ENCODE measurements at places on chromosomes 5 and 9. TPM values are rescaled to one million over a fixed set of nuclear protein-coding genes. Genes with fewer than 3 reads are reported as not detected.

- ATAC-seq, result peak; percentile 18
Observed at GRCh38 chr5:142119051-142119625, 10.6 kb downstream of the NDFIP1 start.

GRCh38 chr9:127658428-127658827 lies 46.4 kb downstream of the STXBP1 start:
- ATAC-seq, result no peak

The TAF11L13 gene
- not detected for total RNA-seq

The HARS2 gene
- total RNA-seq, result 30.2 TPM

DNA sequence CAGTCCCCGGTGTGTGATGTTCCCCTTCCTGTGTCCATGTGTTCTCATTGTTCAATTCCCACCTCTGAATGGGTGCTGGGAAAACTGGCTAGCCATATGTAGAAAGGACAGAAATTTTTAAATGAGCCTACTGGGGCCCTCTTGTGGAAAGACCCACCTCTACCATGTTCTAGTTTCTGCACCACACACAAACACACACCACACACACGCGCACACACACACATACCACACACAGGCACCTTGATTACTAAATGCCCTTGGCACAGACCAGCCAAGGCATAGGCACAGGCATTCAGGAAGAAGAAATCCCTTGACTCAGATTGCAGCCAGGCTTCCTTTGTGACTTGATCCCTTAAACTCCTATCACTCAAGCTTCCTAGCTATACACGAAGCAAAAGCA lies 60.5 kb downstream of the SIL1 start:
- ATAC-seq, result no peak

DNA sequence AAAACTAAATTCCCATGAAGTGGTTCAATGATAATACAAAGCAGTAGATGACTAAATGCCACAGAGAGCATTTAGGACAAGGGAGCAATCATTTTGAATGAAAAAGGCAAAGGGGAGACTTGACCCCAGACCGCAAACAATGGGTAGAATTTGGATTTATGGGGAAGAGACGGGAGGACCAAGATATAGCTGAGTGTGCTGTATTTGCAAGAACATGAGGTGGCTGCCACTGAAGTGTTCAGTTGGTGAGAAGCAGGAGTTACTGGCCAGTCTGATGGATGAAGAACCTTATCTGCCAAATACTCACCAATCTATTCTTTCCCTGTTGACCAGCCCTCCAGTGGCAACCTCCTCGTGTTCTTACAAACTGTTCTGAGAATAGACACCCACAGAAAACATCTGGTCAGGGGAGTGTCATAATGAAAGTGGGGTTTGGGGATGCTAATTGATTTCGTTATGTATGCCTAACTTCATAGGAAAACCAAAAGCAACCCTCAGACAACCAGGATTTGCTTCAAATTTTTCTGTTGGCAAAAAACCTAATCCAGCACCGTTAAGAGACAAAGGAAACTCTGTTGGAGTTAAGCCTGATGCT lies 19.8 kb downstream of the TDRD7 start:
- peak; percentile 69 for ATAC-seq

- peak; percentile 72 for ATAC-seq
Observed at GRCh38 chr9:128192601-128193371, 1.4 kb upstream of the CIZ1 start.

- no peak for ATAC-seq
Observed at GRCh38 chr9:78297672-78297961, 692 bp downstream of the PSAT1 start.

The EIF4E1B gene
- total RNA-seq, result not detected

The SLC6A7 gene
- not detected for total RNA-seq

DNA sequence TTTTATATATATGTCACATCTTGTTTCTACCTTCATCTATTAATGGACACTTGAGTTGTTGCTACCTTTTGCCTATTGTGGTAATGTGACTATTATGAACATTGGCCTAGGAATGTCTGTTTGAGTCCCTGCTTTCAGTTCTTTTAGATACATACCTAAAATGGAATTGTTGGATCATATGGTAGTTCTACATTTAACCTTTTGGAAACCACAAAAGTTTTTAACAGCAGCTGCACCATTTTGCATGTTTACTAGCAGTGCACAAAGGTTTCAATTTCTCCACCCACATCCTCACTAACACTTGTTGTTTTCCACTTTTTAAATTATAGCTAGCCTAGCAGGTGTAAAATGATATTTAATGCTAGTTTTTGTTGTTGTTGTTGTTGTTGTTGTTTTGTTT lies 88.4 kb downstream of the GALNT10 start:
- peak; percentile 68 for ATAC-seq

The ENHO gene
- total RNA-seq, result not detected

GRCh38 chr5:138706655-138707480 lies 46.4 kb upstream of the CTNNA1 start:
- ATAC-seq, result no peak

DNA sequence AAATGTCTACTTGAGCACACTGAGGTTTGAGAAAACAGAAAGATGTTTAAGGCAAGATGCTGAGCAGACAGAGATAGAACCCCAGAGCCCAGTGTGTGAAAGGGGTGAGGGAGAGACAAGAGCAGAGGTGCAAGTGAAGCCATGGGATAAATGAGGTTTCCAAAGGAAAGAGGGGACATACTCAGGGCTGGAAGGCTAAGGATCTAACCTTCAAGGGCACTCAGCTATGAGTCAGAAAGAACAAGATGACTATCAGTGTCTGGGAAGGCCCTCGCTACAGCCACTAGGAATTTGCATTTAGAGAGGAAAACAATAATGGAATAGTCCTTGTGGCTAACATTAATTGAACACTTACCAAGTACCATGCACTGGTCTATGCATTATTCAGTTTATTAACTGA lies 113.7 kb downstream of the HTR4 start:
- no peak for ATAC-seq

DNA sequence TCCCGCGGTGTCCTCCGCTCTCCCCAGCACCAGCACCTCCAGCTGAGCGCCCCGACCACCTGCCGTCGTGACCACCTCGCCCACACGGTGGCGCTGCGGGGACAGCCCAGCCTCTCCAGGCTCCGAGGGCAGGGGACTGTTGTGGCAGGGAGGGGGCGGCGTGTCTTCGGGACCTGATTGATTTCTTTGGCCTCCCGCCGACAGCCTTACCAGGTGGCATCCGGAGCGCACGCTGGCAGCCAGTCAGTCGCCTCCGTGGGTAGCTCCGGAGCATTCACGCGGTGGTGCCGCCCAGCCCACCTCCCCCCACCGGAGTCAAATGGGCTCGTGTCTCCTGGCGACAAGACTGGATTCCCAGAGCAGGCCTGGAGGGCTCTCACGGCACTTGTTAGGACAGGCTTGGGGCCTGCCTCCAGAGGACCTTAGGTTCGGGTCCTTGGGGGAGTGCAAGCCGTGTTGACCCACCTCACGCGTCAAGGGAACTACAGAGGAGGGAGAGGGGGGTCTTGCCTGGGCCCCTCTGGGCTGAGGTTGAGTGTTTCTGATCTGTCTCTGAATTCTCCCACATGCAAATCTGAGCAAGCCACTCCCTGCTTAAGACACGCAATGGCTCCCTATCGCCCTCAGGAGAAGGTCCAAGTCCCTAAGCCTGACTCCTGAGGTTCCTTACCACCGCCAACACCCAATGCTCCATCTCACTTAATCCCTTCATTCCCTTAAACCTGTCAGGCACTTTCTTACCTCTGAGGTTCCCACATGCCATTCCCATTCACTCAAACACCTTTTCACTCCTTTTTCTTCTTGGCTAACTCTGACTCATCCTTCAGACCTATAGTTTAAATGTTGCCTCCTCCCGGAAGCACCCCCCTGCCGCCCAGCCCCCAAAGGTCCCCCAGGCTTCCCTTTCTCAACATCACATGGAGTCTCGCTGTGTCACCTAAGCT lies 51.2 kb upstream of the GGTA1 start:
- ATAC-seq, result peak; percentile 75

DNA sequence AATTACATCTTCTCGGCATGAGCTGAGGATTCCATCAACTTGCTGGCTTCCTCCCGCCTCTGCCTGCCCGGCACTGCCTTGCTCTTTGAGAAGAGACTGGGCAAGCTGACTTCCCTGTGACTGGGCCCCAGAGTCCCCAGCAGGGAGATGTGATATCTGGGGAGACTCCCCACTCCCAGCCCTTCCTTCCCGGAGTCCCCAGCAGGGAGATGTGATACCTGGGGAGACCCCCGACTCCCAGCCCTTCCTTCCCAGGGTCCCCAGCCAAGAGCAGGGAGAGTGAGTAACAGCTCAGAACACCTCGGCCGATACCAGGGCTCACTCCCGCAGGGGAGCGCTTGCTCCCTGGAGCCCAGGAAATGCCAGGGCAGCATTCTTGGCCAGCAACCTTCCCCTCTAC lies 90.1 kb upstream of the NEURL1B start:
- no peak for ATAC-seq

DNA sequence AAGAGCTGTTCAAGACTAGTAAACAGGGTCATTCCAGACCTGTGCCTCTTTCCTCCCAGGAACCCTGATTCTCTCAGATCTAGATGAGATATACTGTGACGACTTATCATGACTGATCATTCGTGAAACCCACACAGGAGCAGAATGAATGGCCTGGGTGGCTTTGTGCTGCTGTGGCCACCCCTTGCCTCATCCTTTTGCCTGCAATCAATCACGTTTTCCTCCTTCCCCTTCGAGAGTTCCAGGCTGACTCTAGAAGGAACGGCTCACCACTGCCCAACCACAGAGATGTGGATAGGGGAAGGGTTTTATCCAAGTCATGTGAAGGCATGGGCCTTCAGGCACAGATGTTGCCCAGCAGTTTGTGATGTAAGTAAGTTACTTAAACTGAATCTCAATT lies 5.8 kb downstream of the ANXA6 start:
- ATAC-seq, result peak; percentile 75

DNA sequence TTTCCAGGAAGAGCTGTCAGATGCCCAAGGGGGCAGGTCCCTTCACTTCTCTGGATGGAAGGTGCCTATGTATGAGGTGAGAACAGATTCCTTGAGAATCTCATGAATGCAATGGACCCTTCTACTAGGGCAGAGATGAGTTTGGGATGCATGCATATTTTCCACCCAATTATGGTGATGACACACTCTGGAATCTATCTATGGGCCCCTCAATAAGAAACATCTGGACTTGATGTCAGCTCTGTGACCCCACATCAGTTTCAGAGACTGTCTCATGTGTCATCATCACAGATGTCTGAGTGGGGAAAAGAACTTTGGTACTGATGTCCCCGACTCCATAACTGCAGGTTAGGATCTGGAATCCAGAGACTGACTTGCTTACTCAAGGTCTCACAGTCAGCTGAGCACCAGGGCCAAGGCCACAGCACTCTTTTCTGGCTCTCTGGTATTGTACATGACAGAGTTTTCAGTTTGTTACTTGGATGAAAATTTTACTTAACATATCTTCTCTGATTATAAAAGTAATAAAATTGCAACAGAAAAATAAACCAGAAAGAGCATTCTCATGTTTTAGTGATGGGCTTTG lies 177.0 kb downstream of the DCP2 start:
- no peak for ATAC-seq

DNA sequence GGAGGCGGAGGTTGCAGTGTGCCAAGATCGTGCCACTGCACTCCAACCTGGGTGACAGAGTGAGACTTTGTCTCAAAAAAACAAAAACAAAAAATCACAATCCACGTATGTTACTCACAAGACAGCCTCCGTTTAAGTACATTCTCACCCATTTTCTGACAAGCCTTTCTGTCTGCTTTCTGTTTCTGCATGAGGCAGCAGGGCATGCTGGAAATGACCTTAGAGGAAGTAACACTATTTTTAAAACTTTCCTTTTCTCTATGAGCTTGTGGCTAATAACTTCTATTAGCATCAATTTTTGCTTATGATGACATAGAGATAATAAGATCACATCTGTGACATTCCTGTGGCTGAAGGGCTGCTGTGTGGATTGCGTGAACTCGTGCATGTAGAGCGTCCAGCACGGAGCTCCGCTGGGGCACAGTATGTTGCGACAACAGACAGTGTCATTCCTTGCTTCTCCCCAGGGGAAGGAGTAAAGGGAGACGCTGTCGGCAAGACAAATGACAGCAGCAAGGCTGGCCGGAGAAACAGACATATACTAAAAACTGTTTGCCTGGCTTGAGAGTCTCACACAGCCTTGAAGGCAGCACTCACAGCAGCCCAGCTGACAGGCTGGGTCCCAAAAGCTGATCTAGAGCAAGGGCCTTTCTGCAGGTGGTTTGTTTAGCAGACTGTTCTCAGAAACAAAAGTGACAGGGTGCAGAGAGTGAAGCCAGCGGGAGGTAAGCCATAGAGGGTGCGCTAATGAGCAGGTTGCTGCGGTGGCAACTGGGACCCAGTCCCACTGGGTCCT lies 1.6 kb downstream of the BTNL3 start:
- no peak for ATAC-seq

DNA sequence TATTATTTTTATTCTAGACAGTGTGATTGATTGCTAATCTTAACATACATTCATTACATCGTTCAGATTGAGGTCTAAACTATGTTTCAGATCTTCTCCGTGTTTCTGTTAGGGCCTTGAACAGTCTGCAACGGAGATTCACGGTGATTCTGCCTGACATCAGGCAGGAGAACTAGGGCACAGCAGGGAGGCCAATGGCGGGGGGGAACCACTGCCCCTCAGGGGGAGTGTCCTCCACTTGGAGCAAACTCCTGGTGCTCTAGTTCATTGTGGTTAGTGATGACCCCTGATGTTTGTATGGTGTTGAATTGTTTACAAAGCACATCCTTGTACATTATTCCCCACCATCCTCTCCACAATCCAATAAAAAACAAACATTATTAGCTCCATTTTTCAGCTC lies 173.5 kb downstream of the ZNF608 start:
- no peak for ATAC-seq

GRCh38 chr9:36632892-36633291 lies 60.2 kb downstream of the MELK start:
- no peak for ATAC-seq

The FKTN gene
- total RNA-seq, result 5.5 TPM

- no peak for ATAC-seq
Observed at GRCh38 chr9:75545287-75545686, 345.2 kb upstream of the PCSK5 start.

- no peak for ATAC-seq
Observed at GRCh38 chr5:66979738-66980137, 216.9 kb downstream of the CD180 start.

GRCh38 chr5:168334695-168335094 lies 43.2 kb downstream of the WWC1 start:
- no peak for ATAC-seq

- no peak for ATAC-seq
Observed at GRCh38 chr5:148904440-148904839, 78.0 kb downstream of the ADRB2 start.

DNA sequence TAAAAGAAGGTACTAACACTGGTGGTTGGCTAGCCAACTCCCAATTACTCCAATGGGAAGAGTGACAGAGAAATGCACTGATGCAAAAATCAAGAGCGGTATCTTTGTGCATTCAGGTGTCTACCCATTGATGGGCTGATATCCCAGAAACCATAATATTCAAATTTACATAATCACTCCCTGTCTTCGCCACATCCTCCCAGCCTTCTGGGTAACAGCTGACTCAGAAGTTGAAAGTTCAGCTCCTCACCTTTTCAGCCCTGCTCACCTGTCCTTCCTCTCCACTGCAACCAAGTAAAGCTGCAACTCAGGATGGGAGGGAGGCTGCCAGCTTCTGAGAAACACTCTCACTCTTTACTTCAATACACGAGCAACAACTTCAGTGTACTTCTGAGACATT lies 6.9 kb downstream of the SUSD1 start:
- peak; percentile 60 for ATAC-seq

GRCh38 chr5:79030663-79031484 lies 38.6 kb downstream of the DMGDH start:
- no peak for ATAC-seq

The CKS2 gene
- 230 TPM for total RNA-seq

Data from activated T-helper 17 cell treated with anti-CD3 and anti-CD28 coated beads, Interleukin-2, amount 50 U/mL, for 72 hours (primary cell).